ENCODE measurements at places on chromosomes 4 and X. TPM values are rescaled to one million over a fixed set of nuclear protein-coding genes. Genes with fewer than 3 reads are reported as not detected.

DNA sequence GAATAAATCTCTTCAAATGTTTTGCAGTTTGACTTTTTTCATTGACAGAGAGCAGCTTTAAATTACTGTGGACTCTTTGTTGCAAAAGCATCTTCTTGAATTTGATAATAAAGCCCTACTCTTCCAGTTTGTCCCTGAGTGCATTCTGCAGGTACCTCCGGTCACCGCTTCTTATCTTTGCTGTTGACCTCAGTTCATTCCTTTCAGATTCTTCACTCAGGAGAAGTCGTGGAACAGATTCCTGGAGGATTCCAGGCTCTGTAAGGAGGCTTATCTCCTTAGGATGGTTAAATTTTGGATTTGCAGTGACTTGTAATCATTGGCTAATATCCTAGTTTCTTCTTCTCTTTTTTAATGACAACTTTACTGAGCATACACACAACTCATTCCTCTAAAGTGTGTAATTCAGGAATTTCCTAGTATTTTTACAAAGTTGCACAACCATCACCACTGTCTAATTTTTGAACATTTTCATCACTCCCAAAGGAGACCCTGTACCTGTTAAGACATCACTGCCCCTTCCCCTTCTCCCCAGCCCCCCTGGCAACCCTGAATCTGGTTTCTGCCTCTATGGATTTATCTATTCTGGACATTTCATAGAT is 22.0 kb downstream of the TBL1X start:
- no peak for DNase-seq

- no peak for DNase-seq
Measured at GRCh38 chrX:137896123-137896522, 330.2 kb downstream of the ZIC3 start.

DNA sequence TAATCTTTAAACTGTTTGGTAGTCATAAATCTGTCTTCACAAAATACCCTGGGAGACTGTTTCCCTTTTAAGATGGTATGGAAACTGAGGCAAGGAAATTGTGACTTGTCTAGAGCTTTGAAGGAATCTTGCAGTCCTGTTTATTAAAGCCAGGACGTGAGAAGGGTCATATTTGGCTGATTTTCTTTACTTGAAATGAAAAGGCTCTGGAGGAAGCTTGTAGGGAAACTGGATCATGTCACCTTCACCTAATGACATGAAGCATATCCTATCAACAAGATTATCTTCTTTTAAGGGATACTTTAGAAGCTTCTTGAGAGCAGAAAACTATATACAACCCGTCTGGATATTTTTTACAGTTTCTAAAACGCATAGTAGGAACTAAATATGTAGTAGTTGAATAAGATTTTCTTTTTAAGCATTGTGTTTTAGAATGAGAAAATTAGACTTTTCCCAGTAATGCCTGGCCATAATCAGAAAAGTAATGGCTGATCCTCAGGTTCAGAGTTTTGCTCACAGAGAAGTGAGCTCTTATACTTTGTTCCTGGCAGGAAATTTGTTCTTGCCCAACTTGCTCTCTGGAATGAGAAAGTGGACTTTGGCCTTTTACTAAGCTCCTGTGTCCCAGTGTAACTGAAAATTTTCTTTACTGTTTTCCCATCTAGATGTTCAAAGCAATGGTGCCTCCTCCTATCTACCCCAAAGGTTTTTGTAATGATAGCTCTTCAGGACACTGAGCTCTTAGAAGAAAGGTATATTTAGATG is 136.8 kb upstream of the AFF2 start:
- no peak for DNase-seq

GRCh38 chr4:40046311-40046980 is 10.2 kb upstream of the N4BP2 start:
- no peak for DNase-seq

- no peak for DNase-seq
Measured at GRCh38 chr4:3071811-3072210, 2.5 kb downstream of the HTT-AS start.

DNA sequence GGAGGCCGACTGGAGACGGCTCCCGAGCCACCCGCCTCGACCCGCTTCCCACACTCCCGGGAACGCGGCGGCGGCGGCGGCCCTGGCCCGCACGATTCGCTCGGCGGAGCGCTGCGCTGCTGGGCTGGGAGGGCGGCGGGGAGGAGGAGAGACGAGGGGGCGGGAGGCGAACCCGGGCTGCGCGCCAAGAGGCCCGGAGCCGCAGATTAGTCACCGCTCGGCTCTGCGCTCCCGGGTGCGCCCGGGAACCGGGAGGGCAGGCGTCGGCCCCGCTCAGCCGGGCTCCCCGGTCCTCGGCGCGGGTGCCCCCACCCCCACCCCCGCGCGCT is 11.2 kb upstream of the BCOR start:
- DNase-seq: no peak

DNA sequence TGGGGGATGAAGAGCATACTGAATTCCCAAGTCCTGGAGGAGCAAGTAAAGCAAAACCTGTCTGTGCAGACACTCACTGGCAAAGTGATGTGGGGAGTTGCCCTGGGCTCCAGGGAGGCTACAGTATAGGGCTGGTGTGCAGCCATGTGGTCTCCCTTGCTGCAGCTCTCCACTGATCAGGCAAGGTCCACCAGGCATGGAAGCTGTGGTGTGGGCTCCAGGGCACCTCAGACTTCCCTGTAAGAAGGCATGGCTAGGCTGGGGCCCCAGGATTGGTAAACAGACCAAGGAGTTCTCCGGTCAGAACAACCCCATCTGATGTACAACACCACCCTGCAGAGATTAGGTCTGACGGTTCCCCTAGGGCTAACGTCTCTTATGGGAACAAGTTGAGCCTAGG is 241.9 kb upstream of the NDST4 start:
- no peak for DNase-seq

GRCh38 chrX:52821079-52821760 is 10.1 kb downstream of the XAGE5 start:
- DNase-seq: no peak

DNA sequence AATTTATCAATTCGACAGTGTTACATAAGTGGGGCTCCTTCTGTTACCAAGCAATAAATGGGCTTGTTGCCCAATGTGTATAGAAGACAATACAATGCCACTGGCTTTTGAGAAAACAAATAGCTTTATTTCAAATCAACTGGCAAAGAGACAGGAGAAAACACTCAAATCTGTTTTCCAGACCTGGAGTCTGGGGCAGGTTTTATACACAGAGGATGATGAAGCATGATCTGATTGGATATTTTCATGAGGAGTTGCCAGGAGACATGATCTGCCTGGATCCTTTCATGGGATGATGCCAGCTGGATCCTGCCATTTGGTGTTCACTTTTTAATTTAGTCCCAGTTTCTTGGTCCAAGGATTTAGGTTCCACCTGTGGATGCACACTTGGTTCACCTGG is 287.9 kb downstream of the CXXC4 start:
- DNase-seq: no peak

DNA sequence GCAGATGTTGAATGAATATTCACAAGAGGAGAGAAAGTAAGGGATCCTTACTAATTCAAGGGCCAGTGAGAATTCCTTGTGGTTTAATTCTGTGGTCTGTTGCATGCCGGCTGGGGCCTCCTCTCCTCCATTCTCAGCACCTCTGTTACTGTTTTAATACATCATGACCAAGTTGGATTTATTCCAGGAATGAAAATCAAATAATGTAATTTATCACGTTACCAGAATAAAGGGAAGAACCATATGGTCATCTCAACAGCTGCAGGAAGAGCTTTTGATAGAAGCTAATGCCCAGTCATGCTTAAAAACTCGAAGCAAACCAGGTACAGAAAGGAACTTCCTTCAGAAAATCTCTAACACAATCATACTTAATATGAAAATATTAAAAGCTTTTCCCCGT is 54.1 kb downstream of the GRK4 start:
- no peak for DNase-seq

- no peak for DNase-seq
Measured at GRCh38 chr4:84499624-84499982, 511 bp upstream of the NKX6-1 start.

DNA sequence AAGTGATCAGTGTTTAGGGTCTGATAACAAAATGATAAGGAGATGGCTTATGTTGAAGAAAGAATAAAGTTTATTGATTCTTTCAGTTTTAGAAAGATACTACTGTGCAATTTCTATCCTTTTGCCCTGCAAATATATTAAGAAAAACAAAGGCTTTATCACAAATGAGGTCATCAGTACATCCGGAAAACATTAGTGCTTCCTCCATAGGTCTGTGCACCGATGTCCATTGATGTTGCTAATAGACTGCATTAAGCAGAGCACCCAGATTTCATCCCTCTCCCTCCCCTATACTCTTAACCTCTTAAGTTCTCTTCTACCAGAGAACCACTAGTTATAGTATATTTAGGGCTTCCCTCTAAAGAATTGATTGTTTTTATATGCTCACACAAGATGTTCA is 53.7 kb upstream of the HHIP start:
- DNase-seq: no peak

DNA sequence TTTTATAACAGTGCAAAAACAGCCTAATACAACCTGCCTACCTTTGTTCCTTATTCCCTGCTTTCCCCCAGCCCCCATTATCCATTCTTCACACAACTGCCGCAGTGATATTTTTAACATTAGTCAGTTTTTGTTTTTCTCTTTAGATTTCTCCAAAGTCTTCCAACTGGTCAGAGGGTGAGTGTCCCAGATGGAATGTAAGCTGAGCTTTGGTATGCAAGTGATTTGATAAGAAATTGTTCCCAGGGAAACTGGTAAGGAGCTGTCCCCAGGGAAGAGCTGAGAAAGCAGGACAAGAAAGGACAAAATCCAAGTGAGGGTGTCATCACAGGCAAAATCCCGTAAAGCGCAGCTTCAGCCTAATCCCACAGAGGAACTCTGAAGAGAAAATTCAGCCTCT is 475.5 kb upstream of the ADGRL3 start:
- peak; percentile 63 for DNase-seq

GRCh38 chrX:134782796-134783195 is 124.5 kb upstream of the PLAC1 start:
- DNase-seq: no peak

MBNL3 gene
- total RNA-seq: 3.0 TPM

SPANXN4 gene
- total RNA-seq: not detected

DUX4 gene
- total RNA-seq: not detected

FGF2 gene
- 29.4 TPM for total RNA-seq

UBE2K gene
- total RNA-seq: 28.3 TPM

ASB9 gene
- 3.6 TPM for total RNA-seq

BCORL1 gene
- total RNA-seq: 5.8 TPM

HSFX2 gene
- total RNA-seq: not detected

TRPC5OS gene
- not detected for total RNA-seq

ITGB1BP2 gene
- total RNA-seq: 1.1 TPM

GAB3 gene
- total RNA-seq: 0.82 TPM

VEGFC gene
- 5.0 TPM for total RNA-seq

MAGEA1 gene
- total RNA-seq: not detected

TRIM2 gene
- 80.3 TPM for total RNA-seq

VSIG4 gene
- 0.54 TPM for total RNA-seq

Measured in kidney epithelial cell (primary cell).